ENCODE measurements at places on chromosomes 2 and 18. TPM values are rescaled to one million over a fixed set of nuclear protein-coding genes. Genes with fewer than 3 reads are reported as not detected.

LRRTM4 gene
- polyA plus RNA-seq: 0.09 TPM

DSG3 gene
- polyA plus RNA-seq: 0.27 TPM

SKOR2 gene
- not detected for polyA plus RNA-seq

TGFA gene
- 9.6 TPM for polyA plus RNA-seq

ARHGAP25 gene
- 1.8 TPM for polyA plus RNA-seq

PLEKHH2 gene
- 1.4 TPM for polyA plus RNA-seq

PASK gene
- 14.7 TPM for polyA plus RNA-seq

CMPK2 gene
- polyA plus RNA-seq: 11.0 TPM

DNA sequence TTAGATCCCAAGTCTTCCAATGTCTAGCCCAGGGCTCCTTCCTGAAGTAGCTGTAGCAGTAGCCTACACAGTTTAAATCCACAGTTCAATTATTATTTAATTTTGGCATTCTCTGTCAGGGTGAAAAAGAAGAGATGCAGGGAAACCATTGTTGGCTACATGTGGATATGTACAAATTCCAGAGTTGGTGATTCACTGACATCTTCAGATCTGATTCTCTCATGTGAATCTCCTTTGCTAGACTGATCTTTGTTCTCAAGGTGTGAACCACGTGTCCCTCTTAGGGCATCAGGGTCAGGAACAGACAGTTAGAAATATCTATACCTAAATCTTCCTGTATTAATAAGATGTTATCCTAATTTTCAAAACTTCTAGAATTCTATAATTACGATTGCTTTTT is 36.7 kb downstream of the ADCYAP1 start:
- DNase-seq: no peak
- H3K4me3 ChIP-seq: no peak overlapping the region
- H3K36me3 ChIP-seq: no peaks in the 10 kb centered on the region
- no peaks in the 10 kb centered on the region for H3K4me1 ChIP-seq
- H3K27me3 ChIP-seq: no peaks in the 10 kb centered on the region

DNA sequence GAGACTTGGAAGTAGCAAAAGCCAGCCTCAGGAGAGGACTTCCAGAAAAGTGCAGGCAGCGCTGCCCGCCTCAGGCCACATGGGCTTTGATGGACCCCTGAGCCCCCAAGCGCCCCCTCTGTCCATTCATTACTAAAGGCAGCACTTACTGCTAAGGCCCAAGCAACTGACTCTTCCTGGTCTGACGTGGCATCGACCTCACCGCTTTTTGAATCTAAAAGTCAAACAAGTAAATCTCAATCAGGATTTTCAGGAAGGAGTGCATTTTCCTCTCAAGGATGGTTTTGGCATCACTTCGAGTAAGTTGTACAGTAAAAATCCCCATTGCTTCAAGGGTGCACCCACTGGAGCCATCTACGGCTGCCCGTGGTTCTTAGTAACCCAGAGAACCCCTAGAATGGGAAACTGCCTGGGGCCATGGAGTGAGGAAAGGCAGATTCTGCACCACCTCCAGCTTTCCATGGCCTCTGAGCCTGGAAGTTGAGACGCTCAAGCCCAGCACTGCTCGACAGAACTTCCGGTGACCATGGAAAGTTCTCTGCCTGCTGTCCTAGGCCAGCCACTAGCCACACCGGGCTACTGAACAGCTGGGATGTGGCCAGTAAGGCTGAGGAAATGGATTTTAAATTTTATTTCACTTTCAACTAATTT is 7.0 kb downstream of the HJURP start:
- no peak for DNase-seq
- no peaks in the 10 kb centered on the region for H3K27me3 ChIP-seq
- no peak overlapping the region for H3K4me3 ChIP-seq
- H3K4me1 ChIP-seq: no peaks in the 10 kb centered on the region

DNA sequence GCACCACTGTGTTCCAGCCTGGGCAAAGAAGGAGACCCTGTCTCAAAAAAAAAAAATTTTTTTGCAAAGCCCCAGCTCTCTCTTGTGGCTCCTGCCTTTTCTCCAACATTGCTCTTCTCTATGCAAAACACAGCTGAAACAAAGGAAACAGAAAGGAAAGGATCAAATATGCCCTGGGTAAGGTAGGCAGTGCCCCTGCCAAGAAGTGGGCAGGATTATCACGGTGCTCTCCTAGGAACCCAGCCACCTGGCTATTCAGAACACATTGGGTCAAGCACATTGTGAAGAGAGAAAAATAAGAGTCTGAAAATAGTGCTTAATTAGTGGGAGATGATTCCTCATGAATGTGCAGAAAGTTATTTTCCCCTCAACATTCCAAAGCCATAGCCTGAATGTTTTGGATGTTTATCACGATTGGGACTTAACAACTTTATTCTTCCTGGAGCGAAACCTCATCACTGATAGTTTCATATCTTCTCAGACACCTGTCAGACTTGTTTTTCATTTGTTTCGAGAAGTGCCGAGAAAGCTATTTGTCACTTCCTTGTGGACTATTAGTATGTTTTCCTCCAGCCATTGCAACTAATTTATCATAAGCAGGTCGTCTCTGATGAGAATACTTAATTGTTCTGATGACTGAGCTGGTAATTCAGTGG is 42.7 kb upstream of the RPL31 start:
- H3K4me3 ChIP-seq: no peak overlapping the region
- no peaks in the 10 kb centered on the region for H3K4me1 ChIP-seq
- H3K27me3 ChIP-seq: no peaks in the 10 kb centered on the region
- H3K27ac ChIP-seq: no peak overlapping the region
- peaks cover 24% of the 10 kb centered on the region for H3K36me3 ChIP-seq
- no peak for DNase-seq

- H3K4me3 ChIP-seq: no peak overlapping the region
- no peaks in the 10 kb centered on the region for H3K36me3 ChIP-seq
- no peak overlapping the region for H3K27ac ChIP-seq
- DNase-seq: no peak
- no peaks in the 10 kb centered on the region for H3K4me1 ChIP-seq
- no peaks in the 10 kb centered on the region for H3K27me3 ChIP-seq
These were observed 764.6 kb downstream of the TSN start for GRCh38 chr2:122519821-122520611.

- DNase-seq: no peak
- H3K27ac ChIP-seq: no peak overlapping the region
- no peaks in the 10 kb centered on the region for H3K4me1 ChIP-seq
- no peak overlapping the region for H3K4me3 ChIP-seq
- no peaks in the 10 kb centered on the region for H3K27me3 ChIP-seq
These were observed 29.3 kb downstream of the DNER start for GRCh38 chr2:229684942-229685562.

DNA sequence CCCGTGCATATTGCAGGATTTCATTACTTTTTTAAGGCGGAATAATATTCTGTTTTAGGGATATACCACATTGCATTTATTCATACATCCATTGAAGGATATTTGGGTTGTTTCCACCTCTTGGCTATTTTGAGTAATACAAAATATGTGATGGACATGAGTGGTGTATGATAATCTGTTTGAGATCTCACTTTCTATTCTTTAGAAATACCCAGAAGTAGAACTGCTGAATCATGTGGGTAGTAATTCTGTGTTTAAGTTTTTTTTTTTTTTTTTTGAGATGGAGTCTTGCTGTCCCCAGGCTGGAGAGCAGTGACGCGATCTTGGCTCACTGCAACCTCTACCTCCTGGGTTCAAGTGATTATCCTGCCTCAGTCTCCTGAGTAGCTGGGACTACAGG is 201.4 kb downstream of the NYAP2 start:
- no peaks in the 10 kb centered on the region for H3K36me3 ChIP-seq
- H3K27ac ChIP-seq: no peak overlapping the region
- H3K27me3 ChIP-seq: no peaks in the 10 kb centered on the region
- no peak for DNase-seq

DNA sequence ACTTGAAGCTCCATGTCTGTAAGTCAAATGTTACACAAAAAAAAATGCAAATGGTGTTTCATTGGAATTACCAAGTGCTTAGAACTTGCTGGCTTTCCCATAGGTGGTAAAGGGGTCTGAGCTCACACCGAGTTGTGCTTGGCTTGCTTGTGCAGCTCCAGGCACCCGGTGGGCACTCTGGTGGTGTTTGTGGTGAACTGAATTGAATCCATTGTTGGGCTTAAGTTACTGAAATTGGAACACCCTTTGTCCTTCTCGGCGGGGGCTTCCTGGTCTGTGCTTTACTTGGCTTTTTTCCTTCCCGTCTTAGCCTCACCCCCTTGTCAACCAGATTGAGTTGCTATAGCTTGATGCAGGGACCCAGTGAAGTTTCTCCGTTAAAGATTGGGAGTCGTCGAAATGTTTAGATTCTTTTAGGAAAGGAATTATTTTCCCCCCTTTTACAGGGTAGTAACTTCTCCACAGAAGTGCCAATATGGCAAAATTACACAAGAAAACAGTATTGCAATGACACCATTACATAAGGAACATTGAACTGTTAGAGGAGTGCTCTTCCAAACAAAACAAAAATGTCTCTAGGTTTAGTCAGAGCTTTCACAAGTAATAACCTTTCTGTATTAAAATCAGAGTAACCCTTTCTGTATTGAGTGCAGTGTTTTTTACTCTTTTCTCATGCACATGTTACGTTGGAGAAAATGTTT is 97.9 kb upstream of the IL1R2 start:
- no peaks in the 10 kb centered on the region for H3K27me3 ChIP-seq
- no peak for DNase-seq
- H3K4me1 ChIP-seq: no peaks in the 10 kb centered on the region

DNA sequence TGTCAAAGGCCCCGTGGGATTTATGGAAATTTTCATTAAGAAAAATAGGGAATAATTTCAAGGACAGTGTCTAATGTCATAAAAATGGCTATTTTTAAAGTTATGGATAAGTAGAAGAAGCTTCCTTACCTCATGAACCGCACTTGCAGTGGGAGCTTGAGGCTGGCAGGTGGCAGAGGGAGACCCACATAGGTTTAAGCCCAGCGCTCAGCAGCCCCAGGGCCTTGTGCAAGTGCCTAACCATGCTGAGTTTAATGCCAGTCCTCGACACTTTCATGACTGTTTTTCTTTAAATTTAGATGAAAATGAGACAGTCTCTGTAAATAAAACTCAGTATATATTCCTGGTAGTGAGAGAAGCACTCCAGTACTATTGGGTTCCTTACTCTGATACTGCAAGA is 285.6 kb downstream of the CNTNAP5 start:
- no peak for DNase-seq
- no peaks in the 10 kb centered on the region for H3K27me3 ChIP-seq
- H3K4me3 ChIP-seq: no peak overlapping the region
- no peaks in the 10 kb centered on the region for H3K36me3 ChIP-seq
- no peak overlapping the region for H3K27ac ChIP-seq

GRCh38 chr2:215437614-215438013 is 1.7 kb upstream of the FN1 start:
- H3K4me1 ChIP-seq: no peaks in the 10 kb centered on the region
- H3K4me3 ChIP-seq: no peak overlapping the region
- DNase-seq: no peak

- no peak overlapping the region for H3K27ac ChIP-seq
- no peaks in the 10 kb centered on the region for H3K4me1 ChIP-seq
- DNase-seq: no peak
- no peaks in the 10 kb centered on the region for H3K27me3 ChIP-seq
- H3K36me3 ChIP-seq: no peaks in the 10 kb centered on the region
These were observed 322.3 kb downstream of the TSN start for GRCh38 chr2:122077771-122078170.

DNA sequence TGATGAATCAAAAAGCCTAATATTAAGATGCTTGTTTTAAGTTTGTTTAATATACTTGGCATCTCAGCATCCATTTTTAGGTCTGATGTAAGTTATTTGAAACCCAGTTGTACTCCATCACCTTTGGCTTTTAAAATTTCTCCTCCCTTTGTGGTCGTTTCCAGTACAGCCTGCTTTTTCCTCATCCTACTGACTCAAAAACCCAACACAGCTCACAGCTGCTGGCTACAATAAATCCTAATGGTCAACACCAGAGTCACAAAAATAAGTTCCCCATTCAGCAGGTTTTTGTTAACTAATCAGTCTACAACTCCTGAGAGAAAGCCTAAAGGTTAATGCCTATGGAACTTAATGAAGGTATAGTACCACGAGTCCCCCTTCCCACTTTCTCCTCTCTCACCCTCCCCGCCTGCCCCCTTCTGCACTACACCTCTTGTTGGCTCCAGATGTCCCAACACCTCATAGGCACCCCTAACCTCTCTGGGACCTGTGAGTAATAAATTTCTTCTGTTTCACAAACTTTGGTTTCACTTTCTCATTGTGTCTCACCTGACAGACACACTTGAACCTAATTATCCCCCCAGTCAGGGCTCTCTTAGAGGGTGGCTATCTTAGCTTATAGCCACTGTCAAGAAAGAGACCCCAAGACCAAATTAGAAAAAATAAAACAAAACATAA is 148.6 kb downstream of the GALNT1 start:
- H3K27ac ChIP-seq: no peak overlapping the region
- no peaks in the 10 kb centered on the region for H3K36me3 ChIP-seq
- no peak for DNase-seq
- no peak overlapping the region for H3K4me3 ChIP-seq
- no peaks in the 10 kb centered on the region for H3K27me3 ChIP-seq

GRCh38 chr2:137838255-137839092 is 125.8 kb upstream of the HNMT start:
- no peak overlapping the region for H3K27ac ChIP-seq
- H3K36me3 ChIP-seq: no peaks in the 10 kb centered on the region
- no peak overlapping the region for H3K4me3 ChIP-seq

GRCh38 chr18:2891526-2892431 is 45.0 kb downstream of the EMILIN2 start:
- H3K27ac ChIP-seq: no peak overlapping the region
- no peaks in the 10 kb centered on the region for H3K4me1 ChIP-seq
- H3K4me3 ChIP-seq: no peak overlapping the region
- no peak for DNase-seq
- no peaks in the 10 kb centered on the region for H3K27me3 ChIP-seq

GRCh38 chr2:59684116-59684770 is 869.2 kb downstream of the BCL11A start:
- DNase-seq: no peak
- no peaks in the 10 kb centered on the region for H3K27me3 ChIP-seq
- no peaks in the 10 kb centered on the region for H3K4me1 ChIP-seq
- H3K4me3 ChIP-seq: no peak overlapping the region
- H3K27ac ChIP-seq: no peak overlapping the region
- H3K36me3 ChIP-seq: no peaks in the 10 kb centered on the region

- H3K4me3 ChIP-seq: no peak overlapping the region
- no peaks in the 10 kb centered on the region for H3K36me3 ChIP-seq
- peaks cover 18% of the 10 kb centered on the region for H3K27me3 ChIP-seq
- DNase-seq: no peak
- H3K4me1 ChIP-seq: peaks cover 8% of the 10 kb centered on the region
- H3K27ac ChIP-seq: no peak overlapping the region
These were observed 9.0 kb downstream of the GBX2 start for GRCh38 chr2:236158969-236159777.

GRCh38 chr18:55421615-55422419 is 166.2 kb downstream of the TCF4 start:
- H3K36me3 ChIP-seq: no peaks in the 10 kb centered on the region
- no peak overlapping the region for H3K4me3 ChIP-seq
- no peaks in the 10 kb centered on the region for H3K27me3 ChIP-seq
- no peak for DNase-seq
- H3K27ac ChIP-seq: no peak overlapping the region

DNA sequence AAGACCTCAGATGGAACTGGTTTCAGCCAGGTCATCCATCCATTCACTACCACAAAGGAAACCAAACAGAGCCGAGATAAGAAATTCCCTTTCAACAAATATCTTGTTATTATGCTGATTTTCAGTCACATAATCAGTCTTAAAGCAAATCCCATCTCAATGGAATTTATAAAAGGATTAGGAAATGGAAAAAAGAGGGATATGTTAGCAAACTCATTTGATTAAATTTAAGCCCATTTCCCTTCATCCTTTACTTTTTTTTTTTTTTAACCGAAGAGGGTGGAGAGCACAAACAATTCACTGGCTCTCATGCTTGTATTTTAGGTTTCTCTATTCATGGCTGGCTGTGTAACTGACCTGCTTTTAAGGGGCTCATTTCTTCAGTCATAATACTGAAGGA is 109.0 kb upstream of the GATA6 start:
- no peak overlapping the region for H3K4me3 ChIP-seq
- no peaks in the 10 kb centered on the region for H3K36me3 ChIP-seq
- no peaks in the 10 kb centered on the region for H3K4me1 ChIP-seq
- H3K27me3 ChIP-seq: no peaks in the 10 kb centered on the region
- no peak for DNase-seq
